Fibroblast of villous mesenchyme (primary cell): ENCODE measurements at places on chromosomes 5 and 9. TPM values are rescaled to one million over a fixed set of nuclear protein-coding genes. Genes with fewer than 3 reads are reported as not detected.

Gene ANGPTL2
- 19.9 and 37.4 TPM in 2 replicates for total RNA-seq

Gene CTSL
- 156 and 163 TPM in 2 replicates for total RNA-seq

Gene PTPDC1
- 7.8 and 11.9 TPM in 2 replicates for total RNA-seq

Gene SPATA31A3
- total RNA-seq: not detected in 2 replicates

Gene AQP3
- total RNA-seq: 0.86 and 0.97 TPM in 2 replicates
